ENCODE measurements at places on chromosomes 2 and 18.
A peak's percentile ranks its signal among the peaks of the same experiment; 100 is the strongest.

GRCh38 chr18:45637546-45638327 lies 22.5 kb downstream of the SLC14A2 start:
- no peak for DNase-seq

DNA sequence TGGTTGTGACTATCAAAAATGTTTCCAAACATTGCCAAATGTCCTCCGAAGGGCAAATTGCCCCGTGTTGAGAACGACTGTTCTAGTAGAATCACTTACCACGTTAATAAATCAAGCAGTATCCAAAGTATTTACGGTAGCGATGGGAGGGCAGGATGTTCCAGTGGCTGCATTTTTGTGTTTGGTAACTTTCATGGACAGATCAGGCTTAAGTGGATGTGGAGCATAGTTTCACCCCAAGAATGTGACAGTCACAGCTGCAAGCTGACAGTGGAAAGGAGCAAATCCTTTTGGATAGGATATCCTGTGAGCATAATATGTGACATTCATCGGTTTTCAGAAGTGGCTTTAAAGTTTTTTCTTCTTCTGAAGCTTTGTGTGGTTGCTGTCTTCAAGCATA lies 46.3 kb upstream of the DARS1 start:
- DNase-seq, result no peak

GRCh38 chr18:2871111-2871720 lies 24.4 kb downstream of the EMILIN2 start:
- no peak for DNase-seq

DNA sequence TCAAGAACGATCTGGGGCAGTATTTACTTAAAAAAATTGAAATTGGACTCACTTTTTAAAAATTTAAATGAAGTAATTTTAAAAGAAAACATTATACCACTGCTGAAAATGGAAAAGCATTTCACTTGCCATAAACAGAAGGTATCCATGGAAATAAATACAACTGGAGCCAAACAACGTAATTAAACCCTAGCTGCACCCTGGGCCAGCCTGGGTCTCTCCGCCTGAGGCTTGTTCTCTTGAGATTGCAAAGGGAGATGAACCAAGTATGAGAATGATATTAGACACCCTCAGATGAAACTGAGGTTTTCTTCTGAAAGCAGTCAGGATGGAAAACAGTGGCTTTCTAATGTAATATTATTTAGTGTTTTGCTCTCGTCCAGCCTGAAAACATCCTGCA lies 264.4 kb downstream of the KCNE4 start:
- DNase-seq, result no peak

DNA sequence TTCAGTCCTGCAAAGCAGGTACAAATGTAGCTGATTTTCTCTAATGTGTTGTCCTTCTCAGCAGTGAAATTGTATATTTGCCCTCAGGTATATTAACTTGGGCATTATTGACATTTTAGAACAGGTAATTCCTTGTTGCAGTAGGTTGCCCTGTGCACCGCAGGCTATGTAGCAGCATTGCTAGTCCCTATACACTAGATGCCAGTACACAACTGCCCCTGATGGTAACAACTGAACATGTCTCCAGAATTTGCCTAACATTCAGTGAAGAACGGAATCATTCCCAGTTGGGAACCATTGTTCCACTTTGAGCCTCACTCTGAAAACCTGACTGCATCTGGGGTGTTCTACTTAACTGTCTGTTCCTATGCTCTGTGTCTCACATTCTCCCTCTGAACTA lies 23.1 kb upstream of the TFPI start:
- no peak for DNase-seq

GRCh38 chr2:179677746-179678505 lies 183.5 kb downstream of the ZNF385B start:
- no peak for DNase-seq

- peak; percentile 55 for DNase-seq
Observed at GRCh38 chr2:126664234-126664633, 8.3 kb downstream of the GYPC start.

- DNase-seq, result no peak
Observed at GRCh38 chr2:38131676-38132075, 55.7 kb upstream of the CYP1B1 start.

- no peak for DNase-seq
Observed at GRCh38 chr2:213221957-213222356, 62.3 kb upstream of the SPAG16 start.

GRCh38 chr18:23331091-23331920 lies 121.8 kb upstream of the RIOK3 start:
- DNase-seq, result no peak

- no peak for DNase-seq
Observed at GRCh38 chr2:24477229-24477628, 13.8 kb upstream of the NCOA1 start.

DNA sequence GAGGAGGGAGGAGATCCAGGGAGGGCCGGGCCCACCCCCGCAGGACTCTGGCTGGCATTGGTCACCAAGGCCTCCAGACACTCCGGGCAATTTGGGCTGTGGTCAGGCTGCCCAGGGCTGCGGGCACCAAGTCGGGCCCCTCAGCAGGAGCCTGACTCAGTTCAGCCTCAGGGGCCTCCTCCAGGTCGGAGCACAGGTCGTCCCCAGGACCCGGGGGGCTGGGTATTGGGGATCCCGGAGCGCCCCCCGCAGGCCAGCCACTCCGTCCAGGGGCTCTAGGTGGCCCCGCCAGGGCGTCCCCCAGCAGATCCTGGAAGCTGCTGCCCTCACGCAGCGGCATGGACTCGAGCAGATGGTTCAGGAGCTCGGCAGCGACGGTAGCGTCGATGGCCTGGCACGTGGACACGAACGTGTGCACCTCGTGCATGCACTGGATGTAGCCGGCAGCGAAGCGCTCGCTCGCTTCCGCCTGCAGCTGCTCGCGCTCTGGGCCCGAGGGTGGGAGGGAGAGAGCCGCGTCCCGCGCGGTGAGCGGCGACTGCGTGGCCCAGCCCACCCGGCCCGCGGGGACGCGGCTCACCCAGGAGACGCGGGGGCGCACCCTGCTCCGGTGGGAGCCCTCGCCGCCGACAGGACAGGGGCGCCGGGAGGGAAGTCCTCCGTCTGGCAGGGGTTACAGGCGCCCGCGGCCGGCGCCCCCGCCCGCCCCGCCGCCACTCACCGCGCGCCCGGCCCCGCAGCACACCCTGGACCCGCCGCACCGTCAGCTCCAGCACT lies 884 bp downstream of the HES6 start:
- DNase-seq, result peak; percentile 37

GRCh38 chr2:112627060-112628040 lies 18.4 kb upstream of the SLC20A1 start:
- DNase-seq, result peak; percentile 49

DNA sequence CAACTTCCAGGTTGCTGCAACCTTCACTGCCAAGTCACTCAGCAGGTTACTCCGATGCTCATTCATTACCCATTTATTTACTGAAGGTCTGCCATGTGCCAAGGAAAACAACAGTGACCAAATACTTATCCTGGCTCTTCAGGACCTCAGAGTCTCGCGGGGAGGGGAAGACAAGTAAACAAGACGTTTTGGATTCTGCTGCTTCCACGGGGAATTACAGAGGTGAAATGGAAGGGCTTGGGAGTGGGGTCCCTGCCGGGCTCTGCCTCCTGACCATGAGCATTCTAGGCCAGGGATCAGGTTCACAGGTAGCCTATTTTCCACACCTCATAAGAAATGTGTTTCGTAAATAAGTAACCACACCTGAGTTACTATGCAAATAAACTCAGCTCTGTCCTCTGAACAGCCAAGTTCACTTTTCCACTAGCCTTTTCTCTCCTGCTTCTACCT lies 68.1 kb downstream of the CLHC1 start:
- DNase-seq, result no peak

DNA sequence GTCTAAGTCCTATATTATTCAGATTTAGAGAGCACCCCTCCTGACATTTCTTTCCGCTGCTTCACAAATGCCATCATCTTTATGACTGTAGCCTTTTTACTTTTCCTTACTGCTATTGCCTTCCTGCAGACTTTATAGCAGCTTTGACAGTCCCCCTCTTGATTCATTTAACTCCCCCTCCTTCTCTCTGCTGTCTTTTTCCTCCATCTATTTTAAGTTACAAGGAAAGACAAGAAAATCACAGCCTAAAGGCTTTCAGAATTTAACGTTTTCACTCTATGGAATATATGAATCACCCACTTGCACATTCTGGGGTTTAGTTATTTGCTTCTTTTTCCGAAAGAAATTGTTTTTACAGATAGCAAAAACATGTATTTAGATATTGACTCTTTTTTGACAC lies 183.4 kb upstream of the SETBP1 start:
- DNase-seq, result no peak

DNA sequence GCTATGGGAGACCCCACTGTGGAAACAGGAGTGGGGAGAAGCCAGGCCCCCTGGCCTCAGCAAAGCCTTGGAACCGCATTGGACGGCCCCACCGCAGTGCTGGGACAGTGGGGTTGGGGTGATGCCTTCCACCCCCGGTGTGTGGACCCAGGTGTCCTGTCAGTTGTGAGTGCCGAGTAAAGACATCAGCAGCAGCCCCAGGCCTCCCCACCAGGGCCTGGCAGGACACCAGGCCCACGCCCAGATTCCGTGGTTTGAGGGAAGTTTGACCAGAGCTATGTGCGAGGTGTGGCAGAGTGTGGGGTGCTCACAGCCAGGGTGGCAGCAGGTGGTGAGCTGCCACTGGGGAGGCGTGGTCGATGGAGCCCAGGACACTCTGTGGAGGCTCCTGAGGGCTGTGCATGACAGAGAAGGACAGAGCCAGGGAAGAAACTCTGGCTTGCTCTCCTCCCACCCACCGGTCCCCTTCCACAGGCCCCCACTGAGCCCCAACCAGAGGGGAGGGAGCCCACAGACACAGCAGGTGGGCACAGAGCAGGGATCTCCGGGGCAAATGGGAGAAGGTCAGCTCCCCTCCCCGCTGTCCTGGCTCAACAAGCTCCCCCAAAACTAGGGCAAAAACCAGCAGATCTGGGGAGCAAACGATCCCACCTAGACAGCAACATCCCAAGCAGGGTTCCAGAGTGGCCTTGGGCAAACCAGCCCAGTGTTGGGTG lies 69.1 kb downstream of the TWIST2 start:
- no peak for DNase-seq

DNA sequence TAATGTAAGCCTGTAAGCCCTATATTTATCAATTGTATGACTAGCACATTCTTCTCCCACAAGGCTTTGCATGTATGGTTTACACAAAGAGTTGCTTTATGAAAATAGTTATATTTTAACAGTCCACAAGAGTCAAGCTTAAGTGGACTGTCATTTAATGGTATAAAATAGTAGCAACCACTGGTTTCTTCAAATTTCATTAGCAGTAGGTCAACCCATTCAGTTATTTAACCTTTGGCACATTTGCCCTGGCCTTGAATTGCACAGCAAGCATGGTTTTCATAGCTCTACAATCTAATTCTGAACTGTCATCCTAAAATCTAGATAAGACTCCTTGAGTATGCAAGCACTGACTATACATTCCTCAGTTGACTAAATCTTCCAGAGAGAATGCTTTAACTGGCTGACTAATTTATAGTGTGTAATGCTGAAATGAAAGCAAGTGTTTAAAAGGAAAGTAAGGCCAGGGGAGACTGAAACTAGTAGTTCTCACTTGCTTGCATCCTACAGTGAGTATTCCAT lies 1.8 kb downstream of the DPP4 start:
- peak; percentile 25 for DNase-seq

DNA sequence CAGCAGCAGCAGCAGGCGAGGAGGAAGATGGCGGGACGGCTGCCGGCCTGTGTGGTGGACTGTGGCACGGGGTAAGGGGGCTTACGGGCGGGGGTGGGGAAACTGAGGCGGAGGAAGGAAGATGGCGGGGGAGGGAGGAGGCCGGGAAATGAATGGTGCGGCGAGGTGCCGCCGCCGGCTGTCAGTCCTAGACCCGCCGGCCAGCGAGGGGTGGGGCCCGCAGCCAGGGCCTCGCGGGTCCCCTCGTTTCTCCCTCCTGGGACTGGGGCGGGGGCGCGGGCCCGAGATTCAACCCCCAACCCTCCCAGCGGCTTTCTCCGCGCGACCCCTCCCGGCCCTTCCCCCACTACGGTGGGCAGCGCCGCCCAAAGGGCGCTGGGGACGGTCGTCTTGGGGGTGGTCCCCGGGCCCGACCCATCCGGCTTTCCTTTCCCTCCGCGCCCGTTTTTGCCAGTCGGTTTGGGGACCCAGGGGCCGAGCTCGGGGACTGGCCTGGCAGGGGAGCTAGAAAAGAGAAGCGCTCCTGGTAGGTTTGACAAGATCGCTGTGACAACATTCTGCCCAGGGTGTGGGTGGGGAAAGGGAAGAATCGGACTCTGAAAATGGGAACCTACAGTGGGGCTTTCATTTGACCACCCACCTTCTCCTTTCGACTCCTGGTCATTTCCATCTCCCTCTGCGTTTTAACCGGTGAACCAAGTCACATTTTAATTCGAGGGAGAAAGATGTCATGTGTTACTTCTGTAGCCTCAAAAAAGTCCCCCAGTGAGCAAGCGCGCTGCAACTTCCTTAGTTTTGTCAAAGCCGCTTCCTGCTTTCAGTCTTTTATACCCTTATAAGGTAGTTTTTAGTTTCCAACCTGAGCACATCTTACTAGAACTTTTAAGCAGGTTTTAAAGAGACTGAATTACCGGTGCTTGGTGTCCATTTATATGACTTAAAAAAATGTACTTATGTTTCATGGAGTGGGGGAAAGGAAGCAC lies 655 bp downstream of the ACTR3 start:
- DNase-seq, result peak; percentile 89

GRCh38 chr2:237223201-237223861 lies 137.6 kb downstream of the COPS8 start:
- DNase-seq, result no peak

DNA sequence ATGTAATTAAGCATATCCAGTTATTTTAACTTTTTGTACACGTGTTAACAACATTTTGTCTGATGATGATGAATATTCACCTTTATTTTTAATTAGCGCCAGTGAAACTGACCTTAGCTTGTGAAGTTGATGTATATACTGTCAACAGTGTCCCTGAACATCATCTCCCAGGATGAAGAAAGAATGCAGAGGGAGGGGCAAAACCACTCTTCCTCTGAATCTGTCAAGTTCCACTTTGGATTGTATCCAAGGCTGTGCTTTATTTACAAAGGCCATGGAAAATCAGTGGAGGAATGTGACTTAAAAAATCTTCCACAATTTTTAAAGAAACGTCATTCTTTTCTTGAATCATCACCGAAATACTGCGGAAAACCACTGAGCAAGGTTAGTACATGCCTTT lies 4.5 kb upstream of the RMDN2 start:
- no peak for DNase-seq

GRCh38 chr18:68035774-68036522 lies 519.4 kb upstream of the DSEL start:
- no peak for DNase-seq

Measured in CD4-positive, alpha-beta T cell treated with Interleukin-17A for 1 hour (primary cell).